COR-L47 (cell line): ENCODE measurements at places on chromosomes 1 and 21.

GRCh38 chr21:16367079-16367478 is 637.3 kb downstream of the USP25 start:
- no peak for DNase-seq

DNA sequence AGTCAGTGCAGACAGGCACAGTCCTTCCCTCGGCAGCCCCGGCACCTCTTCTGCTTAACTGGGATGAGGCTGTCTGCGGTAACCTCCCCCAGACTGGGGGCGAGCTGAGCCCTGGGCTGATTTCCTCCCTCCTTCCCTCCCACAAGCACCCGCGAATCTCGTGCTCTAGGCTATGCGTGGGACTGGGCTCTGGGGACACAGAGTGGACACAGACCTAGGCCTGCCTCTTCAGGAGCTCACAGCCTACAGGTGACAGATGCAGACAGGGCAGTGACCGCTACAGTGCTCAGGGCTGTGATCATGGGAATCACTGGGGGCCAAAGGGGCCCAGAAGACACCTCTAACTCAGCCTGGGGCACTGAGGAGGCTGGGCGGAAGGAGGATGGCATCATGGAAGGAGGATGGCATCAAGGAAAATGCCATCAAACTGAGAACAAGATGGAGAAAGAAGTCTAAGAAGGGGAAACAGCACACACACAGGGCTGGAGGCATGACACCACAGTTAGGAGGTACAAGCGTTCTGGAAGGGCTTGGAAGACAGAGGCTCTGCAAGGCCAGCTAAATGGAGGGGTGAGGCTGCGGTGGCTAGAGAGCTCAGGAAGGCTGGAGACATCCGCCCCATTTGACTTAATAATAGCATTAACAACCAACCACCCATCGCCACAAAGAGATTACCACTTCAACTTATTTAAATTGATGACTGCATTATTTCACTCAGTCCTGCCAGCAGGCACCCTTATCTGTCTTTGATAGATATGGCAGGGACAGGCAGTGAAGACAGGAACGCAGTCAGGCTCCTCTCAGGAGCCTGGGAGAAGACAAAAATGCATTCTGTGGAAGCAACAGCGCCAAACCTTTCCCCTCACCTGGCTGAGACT is 4.2 kb downstream of the TTC39A start:
- no peak for DNase-seq

DNA sequence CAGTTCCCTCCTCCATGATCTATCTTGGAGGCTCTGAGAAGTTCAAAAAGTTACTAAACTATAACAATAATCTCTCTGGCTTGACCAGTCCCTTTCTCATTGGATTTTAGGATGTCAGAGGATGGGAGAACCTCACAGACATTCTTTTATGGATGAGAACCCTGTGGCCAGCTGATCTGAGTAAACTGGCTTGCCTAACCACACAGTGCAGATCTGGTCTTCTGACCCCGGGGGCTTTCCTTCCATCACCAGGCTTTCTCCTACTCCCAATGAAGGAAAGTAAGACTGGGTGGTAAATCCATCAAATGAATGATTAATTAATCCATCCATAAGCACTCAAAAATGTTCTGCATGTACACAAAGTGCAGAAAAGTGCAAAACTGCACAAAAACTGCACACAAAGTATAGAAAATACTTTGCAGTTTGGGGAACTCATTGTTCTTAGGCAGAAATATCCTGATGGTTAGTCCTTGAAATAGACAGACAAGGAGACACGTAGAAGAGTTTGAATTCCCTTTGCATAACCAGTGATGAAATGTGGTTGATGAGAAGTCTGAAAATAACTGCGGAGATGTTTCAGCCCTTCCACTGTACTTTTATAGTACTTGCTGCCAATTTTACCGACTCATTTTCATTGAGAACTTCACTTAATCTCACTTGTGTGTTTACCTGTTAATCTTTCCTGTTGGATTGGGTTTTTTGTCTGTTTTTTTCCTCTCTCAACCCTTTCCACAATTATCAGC is 2.5 kb upstream of the F3 start:
- DNase-seq: no peak

GRCh38 chr1:32496127-32496526 is 31.3 kb downstream of the ZBTB8B start:
- DNase-seq: no peak

DNA sequence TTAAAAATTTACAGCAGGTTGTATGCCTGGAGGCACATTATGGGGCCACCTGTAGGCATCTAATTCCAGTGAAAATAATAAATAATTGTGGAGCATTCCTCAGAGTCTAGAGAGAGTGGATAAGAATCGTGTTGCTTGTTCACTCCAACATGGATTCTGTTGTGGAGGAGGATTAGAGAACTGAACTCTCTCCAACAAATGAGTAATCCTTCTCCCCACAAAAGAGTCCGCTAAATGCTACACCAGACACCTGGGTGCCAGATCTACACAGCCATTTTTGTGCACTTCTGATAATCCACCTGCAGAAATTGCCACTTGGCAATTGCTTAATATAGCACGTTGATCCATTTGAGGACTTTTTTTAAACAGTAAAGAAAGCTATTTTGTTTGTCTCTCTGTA is 113.7 kb upstream of the DPYD start:
- DNase-seq: peak; percentile 42

- DNase-seq: no peak
Measured at GRCh38 chr1:221166559-221167318, 287.5 kb downstream of the HLX start.

- DNase-seq: no peak
Measured at GRCh38 chr1:225572422-225572821, 80.5 kb downstream of the ENAH start.

- DNase-seq: no peak
Measured at GRCh38 chr1:114003431-114003830, 24.2 kb downstream of the OLFML3 start.

GRCh38 chr1:109713636-109714035 is 1.6 kb downstream of the GSTM5 start:
- DNase-seq: no peak

- no peak for DNase-seq
Measured at GRCh38 chr1:232306269-232306961, 323.5 kb downstream of the SIPA1L2 start.

DNA sequence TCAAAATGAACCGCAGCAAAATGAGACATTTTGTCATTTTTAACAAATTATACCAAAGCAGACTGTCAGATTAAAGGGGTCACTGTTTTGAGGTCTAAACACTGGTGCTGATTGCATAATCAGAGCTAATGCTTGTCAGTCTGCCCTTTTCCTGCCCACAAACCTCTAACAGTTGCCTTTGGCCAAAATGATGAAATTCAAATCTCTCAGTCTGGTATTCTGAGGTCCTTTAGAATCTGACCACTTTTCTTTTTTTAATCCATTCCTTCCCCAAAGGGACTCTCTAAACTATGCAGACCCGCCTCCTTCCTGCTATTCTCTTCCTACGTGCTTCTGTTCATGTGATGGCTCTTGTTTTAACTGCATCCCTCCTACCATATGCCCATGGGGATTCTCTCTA is 145.2 kb upstream of the SPATA6 start:
- DNase-seq: no peak

- no peak for DNase-seq
Measured at GRCh38 chr1:51222136-51222787, 13.8 kb upstream of the RNF11 start.

GRCh38 chr1:177130451-177130945 is 34.0 kb downstream of the ASTN1 start:
- DNase-seq: no peak

DNA sequence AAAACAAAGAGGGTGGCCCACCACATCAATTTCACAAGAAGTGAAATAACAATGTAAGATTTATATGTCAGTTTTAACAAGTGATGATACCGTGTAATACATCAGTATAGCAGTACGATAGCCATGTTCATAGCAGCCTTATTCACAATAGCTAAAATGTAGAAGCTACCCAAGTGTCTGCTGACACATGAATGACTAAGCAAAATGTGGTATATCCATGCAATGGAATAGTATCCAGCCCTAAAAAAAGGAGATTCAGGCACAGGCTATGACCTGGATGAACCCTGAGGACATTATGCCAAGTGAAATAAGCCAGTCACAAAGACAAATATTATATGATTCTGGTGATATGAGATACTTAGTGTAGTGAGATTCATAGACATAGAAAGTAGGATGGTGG is 18.0 kb downstream of the KIF26B start:
- DNase-seq: no peak

DNA sequence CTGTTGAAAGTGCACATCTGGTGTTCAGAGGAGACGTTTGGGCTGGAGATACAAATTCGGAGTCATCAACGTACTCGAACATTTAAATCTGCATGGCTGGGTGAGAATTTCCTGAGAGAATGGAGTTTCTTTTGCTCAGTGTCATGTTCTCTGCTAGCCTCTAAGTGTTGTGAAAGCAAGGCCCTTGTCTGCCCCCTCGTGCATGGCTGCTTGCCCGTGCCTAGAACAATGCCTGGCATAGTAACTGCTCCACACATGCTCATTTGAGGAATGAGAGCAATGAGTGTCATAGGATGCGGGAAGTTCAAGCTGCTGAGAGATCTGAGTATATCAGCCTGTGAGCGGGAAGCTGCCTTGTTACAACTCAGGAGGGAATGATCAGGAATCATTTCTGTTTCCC is 171.1 kb upstream of the CSF3R start:
- DNase-seq: no peak

- no peak for DNase-seq
Measured at GRCh38 chr1:14163246-14163645, 435.2 kb upstream of the KAZN start.

DNA sequence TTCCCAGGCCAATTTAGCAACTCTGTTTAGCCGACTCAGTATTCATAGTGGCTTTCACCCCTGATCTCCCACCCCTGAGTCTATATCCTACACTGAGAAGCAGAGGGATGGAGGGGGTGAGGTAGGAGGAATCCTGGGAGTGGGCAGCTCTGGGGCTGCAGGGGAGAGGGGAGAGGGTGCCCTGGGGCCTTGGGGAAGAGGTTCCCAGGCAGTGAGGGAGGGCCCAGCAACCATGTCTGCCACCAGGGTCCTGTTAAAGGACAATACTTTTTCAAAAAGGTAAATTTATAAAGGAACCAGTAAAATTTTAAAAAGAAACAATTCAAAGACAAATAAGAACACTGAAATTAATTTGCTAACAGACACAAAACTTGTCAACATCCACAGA is 30.3 kb downstream of the EPHX1 start:
- no peak for DNase-seq
